Lung (tissue), 17 donors: ENCODE measurements at places on chromosomes 3 and 15. TPM values are rescaled to one million over a fixed set of nuclear protein-coding genes. Genes with fewer than 3 reads are reported as not detected.

- H3K4me3 ChIP-seq, result no peak overlapping the region
- no peak overlapping the region for H3K27ac ChIP-seq
Measured at GRCh38 chr3:110067527-110067926, 730.2 kb upstream of the DPPA4 start.

GRCh38 chr3:70264122-70264780, 48.2 kb downstream of the MDFIC2 start:
- H3K4me3 ChIP-seq, result no peak overlapping the region
- H3K36me3 ChIP-seq, result no peaks in the 10 kb centered on the region
- no peak overlapping the region for H3K27ac ChIP-seq
- H3K27me3 ChIP-seq, result no peaks in the 10 kb centered on the region

- H3K4me1 ChIP-seq, result peaks cover 14% of the 10 kb centered on the region
- no peaks in the 10 kb centered on the region for H3K27me3 ChIP-seq
- peaks cover 24% of the 10 kb centered on the region for H3K36me3 ChIP-seq
- H3K4me3 ChIP-seq, result no peak overlapping the region
Measured at GRCh38 chr15:40097968-40098476, 10.7 kb downstream of the BMF start.

DNA sequence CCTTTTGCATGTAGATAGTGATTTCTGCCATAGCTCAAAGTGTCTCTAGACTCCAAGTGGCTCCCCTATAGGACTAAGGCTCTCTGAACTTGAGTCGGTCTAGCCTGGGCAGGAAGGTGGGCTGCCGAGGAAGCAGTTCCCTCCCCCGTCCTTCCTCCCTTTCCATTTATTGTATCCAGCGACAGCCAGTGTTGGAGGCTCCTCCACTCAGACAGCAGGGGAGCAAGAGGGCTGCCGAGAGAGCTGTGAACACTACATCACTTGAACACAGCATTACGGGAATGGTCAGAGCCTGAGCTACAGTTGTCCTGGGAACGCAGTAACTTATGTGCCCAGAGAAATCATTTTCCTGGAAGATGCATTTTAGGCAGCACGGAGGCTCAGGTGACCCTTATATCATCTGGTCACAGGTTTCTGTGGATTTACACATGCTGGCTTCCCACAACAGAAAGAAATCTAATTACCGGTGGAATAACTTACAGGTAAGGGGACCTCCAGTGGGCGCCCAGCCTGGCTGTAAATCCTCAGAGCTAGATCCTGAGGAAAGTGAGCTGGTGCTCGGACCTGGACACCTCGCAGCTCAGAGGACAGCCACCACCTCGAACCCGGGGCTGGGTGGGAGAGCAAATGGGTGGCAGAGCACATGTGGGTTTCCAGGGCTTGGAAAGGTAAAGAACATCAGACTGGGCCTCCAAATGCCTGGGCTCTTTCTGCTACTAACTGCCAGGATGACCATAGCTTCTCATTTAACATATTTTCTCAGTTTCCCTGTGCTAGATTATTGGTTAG, 197.1 kb downstream of the UACA start:
- H3K4me3 ChIP-seq, result no peak overlapping the region
- DNase-seq, result peak; percentile 71
- no peaks in the 10 kb centered on the region for H3K36me3 ChIP-seq
- H3K4me1 ChIP-seq, result no peaks in the 10 kb centered on the region
- no peak overlapping the region for H3K27ac ChIP-seq

- no peak for DNase-seq
- H3K27me3 ChIP-seq, result no peaks in the 10 kb centered on the region
- H3K36me3 ChIP-seq, result no peaks in the 10 kb centered on the region
- H3K4me3 ChIP-seq, result no peak overlapping the region
- no peak overlapping the region for H3K27ac ChIP-seq
Measured at GRCh38 chr3:133487920-133488540, 85.5 kb upstream of the CDV3 start.

DNA sequence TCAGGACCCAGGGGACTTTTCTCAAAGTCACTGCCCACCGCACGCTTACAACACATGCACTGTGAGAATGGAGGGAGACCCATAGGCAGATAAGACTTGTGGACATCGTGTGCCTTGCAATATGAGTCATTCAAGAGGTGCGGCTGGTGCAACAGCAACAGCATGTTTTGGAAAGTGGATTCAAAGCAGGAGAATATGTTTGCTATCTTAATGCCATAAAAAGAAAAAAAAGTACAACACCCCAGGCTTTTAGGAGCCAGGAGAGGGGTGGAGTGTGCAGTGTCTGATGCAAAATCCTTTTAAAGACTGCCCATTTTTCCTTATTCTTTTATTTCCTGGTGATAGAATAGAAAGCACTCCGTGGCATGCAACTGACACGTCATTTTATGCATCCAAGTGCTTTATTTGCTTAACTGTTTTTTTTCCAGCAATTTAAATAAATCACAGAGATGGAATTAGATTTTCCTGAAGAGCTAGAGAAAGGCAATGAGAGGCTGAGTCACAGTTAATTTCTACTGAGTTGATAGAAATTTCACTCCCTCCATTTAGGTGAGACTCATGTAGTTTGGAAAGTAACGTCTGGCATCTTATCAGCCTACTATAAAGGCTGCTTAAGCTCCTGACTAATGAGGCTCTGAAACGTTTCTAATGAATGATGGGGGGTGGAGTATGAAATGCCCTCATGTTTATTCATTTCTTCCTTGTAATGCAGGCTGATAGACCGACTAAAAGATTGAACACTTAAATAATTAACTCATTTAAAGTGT, 96.4 kb downstream of the NSUN3 start:
- DNase-seq, result no peak
- H3K4me1 ChIP-seq, result no peaks in the 10 kb centered on the region
- no peaks in the 10 kb centered on the region for H3K27me3 ChIP-seq
- no peaks in the 10 kb centered on the region for H3K36me3 ChIP-seq

- H3K4me1 ChIP-seq, result no peaks in the 10 kb centered on the region
- no peak overlapping the region for H3K4me3 ChIP-seq
- no peak overlapping the region for H3K27ac ChIP-seq
Measured at GRCh38 chr3:182183716-182184430, 472.1 kb downstream of the SOX2 start.

GRCh38 chr3:125045965-125046364, 9.8 kb downstream of the HEG1 start:
- no peak for DNase-seq
- H3K4me1 ChIP-seq, result peaks cover 33% of the 10 kb centered on the region
- peaks cover 4% of the 10 kb centered on the region for H3K36me3 ChIP-seq

GRCh38 chr3:49625071-49625470, 49.1 kb upstream of the APEH start:
- H3K4me3 ChIP-seq, result no peak overlapping the region
- H3K4me1 ChIP-seq, result no peaks in the 10 kb centered on the region

- no peaks in the 10 kb centered on the region for H3K27me3 ChIP-seq
- H3K4me3 ChIP-seq, result no peak overlapping the region
- H3K27ac ChIP-seq, result no peak overlapping the region
- H3K4me1 ChIP-seq, result no peaks in the 10 kb centered on the region
Measured at GRCh38 chr3:120369037-120369467, 19.9 kb upstream of the LRRC58 start.

- no peaks in the 10 kb centered on the region for H3K36me3 ChIP-seq
- H3K4me1 ChIP-seq, result no peaks in the 10 kb centered on the region
- no peak for DNase-seq
- H3K27ac ChIP-seq, result no peak overlapping the region
Measured at GRCh38 chr3:135034291-135034768, 239.3 kb downstream of the EPHB1 start.

GRCh38 chr3:132284781-132285619, 32.2 kb upstream of the ACP3 start:
- DNase-seq, result no peak
- no peaks in the 10 kb centered on the region for H3K36me3 ChIP-seq
- no peak overlapping the region for H3K4me3 ChIP-seq
- H3K4me1 ChIP-seq, result peaks cover 16% of the 10 kb centered on the region

DNA sequence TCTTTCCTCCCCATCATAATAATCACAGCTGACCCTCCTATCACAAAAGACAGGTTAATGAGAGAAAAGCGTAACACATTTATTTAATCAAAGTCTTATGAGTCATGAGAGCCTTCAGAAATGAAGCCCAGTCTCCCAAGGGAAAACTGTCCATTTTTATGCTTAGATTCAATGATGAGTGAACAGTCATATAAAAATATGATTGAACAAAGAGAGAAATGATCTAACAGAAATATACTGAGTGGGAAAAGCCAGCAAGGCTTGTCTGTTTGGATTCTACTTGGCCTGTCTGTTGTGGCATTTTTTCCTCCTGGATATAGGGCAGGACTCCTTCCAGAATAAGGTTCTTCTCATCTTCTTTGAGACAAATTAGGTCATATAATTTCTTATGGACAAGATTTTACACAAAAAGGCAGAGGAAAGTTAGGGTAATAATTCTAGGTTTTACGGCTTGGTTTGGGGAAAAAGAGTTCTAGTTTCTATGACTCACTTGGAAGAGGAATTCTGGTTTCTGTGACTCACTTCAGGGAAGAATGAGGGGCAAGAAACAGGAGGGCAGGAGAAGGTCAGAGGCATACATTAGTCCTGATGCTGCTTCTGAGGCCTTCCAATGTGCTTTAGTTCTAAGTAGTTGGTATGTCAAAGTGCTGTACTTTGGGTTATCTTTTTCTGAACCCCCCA, 534.2 kb downstream of the ZIC1 start:
- no peaks in the 10 kb centered on the region for H3K36me3 ChIP-seq
- H3K27ac ChIP-seq, result no peak overlapping the region

DNA sequence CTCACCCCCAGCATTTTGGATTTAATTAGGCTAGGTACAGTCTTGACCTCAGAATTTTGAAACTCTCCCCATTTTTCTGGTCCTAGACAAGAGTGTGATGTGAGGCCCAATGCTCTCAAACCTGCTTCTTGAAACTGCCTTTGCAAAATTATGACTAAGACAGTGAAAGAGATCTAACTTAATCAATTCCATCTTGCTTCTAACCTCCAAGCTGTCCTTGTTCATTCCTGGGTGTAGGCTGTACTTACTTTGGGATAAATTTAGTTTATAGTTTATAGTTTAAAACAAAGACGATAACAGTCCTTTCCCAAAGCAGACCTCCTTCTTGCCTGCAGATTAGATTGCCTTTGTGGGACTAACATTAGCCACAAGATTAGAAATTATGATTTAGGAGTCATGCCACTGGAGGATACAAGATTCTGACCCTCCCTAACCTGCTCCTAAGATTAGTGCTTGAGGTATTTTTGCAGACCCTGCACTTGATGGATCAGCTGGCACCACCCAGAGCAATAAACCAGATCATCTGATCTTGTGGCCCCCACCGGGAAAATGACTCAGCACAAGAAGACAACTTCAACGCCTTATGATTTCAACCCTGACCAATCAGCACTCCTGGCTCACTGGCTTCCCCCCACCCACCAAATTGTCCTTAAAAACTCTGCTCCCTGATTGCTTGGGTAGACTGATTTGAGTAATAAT, 59.6 kb downstream of the CD200R1L start:
- H3K4me3 ChIP-seq, result no peak overlapping the region
- DNase-seq, result no peak
- H3K36me3 ChIP-seq, result no peaks in the 10 kb centered on the region
- H3K27me3 ChIP-seq, result peaks cover 22% of the 10 kb centered on the region
- H3K27ac ChIP-seq, result no peak overlapping the region

DNA sequence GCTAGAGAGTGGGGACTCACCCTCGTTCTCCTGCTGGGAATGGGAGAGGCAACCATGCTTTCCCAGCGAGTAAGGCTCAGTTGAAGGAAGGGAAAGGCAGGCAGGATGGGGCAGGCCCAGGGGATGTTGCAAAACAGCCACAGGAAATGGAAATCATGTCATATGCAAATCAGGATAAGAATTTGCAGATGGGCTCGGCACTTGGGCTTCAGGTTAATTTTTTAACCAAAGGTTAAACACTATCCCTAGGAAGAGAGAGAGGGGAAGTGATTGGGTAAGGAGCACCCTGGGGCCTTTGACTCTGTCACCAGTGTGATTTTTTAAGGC, 14.6 kb upstream of the PLA2G4E start:
- no peaks in the 10 kb centered on the region for H3K27me3 ChIP-seq
- H3K27ac ChIP-seq, result no peak overlapping the region
- H3K4me3 ChIP-seq, result no peak overlapping the region
- DNase-seq, result no peak

DNA sequence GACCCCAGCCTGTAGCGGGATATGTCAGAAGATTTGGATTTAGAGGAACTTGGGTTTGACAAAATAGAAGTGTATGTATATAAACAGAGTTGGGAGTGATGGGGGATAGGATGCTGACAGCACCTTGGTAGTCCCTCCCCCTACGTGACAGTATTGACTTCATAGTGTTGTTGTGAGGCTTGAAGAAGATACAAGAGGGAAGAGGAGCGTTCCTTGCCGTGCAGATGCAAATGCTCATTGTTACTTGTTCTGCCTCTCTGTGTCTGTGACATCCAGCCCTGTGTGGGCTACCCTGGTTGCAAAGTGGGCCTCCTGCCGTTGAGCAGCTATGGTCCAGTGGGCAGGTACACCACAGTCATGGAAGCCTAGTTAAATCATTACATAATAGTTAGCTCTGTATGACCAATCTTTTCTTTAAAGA, 45.0 kb downstream of the SMAD3 start:
- no peak for DNase-seq
- H3K27me3 ChIP-seq, result no peaks in the 10 kb centered on the region
- no peak overlapping the region for H3K4me3 ChIP-seq
- peaks cover 22% of the 10 kb centered on the region for H3K4me1 ChIP-seq
- no peaks in the 10 kb centered on the region for H3K36me3 ChIP-seq
- peak overlapping the region; percentile 42 for H3K27ac ChIP-seq

GRCh38 chr3:64059484-64060175, 36.3 kb upstream of the PSMD6 start:
- DNase-seq, result no peak
- H3K4me3 ChIP-seq, result no peak overlapping the region
- no peaks in the 10 kb centered on the region for H3K36me3 ChIP-seq

GRCh38 chr3:151707216-151707615, 26.5 kb upstream of the AADACL2 start:
- H3K4me3 ChIP-seq, result no peak overlapping the region
- no peaks in the 10 kb centered on the region for H3K4me1 ChIP-seq
- H3K27ac ChIP-seq, result no peak overlapping the region
- no peak for DNase-seq
- H3K36me3 ChIP-seq, result no peaks in the 10 kb centered on the region
- no peaks in the 10 kb centered on the region for H3K27me3 ChIP-seq

- no peak overlapping the region for H3K4me3 ChIP-seq
- no peak overlapping the region for H3K27ac ChIP-seq
- DNase-seq, result no peak
- no peaks in the 10 kb centered on the region for H3K4me1 ChIP-seq
- no peaks in the 10 kb centered on the region for H3K27me3 ChIP-seq
Measured at GRCh38 chr3:66604481-66604880, 103.7 kb upstream of the LRIG1 start.

GRCh38 chr3:183108001-183108449, 8.7 kb upstream of the MCCC1 start:
- peak; percentile 12 for DNase-seq
- no peaks in the 10 kb centered on the region for H3K36me3 ChIP-seq
- H3K4me1 ChIP-seq, result no peaks in the 10 kb centered on the region
- no peak overlapping the region for H3K4me3 ChIP-seq
- no peak overlapping the region for H3K27ac ChIP-seq

GRCh38 chr3:59247402-59247841, 197.6 kb upstream of the CFAP20DC start:
- DNase-seq, result no peak
- no peak overlapping the region for H3K27ac ChIP-seq
- H3K4me3 ChIP-seq, result no peak overlapping the region
- no peaks in the 10 kb centered on the region for H3K36me3 ChIP-seq

CYP19A1 gene
- total RNA-seq, result 3.5 TPM

IP6K1 gene
- total RNA-seq, result 54.9 TPM

ISY1 gene
- total RNA-seq, result 28.4 TPM

SLC9A9 gene
- 11.7 TPM for total RNA-seq

RARRES1 gene
- 110 TPM for total RNA-seq

PPARG gene
- total RNA-seq, result 41.4 TPM

TATDN2 gene
- 26.5 TPM for total RNA-seq

NRG4 gene
- 4.8 TPM for total RNA-seq

CCDC191 gene
- total RNA-seq, result 15.3 TPM
